Fibroblast of skin of back (primary cell): ENCODE measurements at places on chromosomes 4 and X.

DNA sequence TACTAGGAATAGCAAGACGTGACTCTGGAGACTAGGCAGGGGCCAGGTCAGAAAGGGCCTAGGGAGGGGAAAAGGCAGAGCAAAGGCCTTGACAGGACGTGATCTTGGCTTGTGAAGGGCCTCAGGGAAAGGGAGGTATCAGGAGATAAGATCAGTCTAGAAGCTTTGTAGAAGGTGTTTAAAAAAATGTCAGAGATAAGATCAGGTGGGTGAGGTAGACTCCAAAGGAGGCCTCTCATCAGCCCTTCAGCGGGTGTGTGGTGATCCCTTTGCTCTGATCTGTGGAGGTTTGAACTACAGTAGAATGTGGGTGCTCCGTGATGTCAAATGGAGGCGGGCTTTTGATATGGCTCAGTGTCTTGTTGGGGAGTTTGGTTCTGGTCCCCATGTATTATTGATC is 78.8 kb upstream of the PRPS1 start:
- no peak for DNase-seq

DNA sequence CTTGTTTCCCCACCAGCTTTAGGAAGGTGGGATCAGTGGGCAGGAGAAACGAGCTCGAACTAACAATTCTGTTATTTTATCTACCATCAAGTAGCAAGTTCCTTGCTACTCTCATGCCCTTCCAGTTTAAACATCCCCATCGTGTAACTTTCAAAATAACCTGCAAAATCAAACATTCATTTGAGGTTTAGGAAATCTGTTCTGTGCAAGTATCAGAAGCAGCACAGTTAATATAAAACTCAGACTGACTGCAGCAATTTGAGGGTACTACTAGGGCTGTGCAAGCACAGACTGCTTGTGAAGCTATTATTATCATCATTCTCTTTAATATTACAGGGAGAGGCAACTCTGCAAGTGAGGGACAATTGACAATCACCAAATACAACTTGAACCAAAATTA is 48.0 kb downstream of the CHST7 start:
- no peak for DNase-seq

GRCh38 chr4:31051565-31051964 is 331.4 kb downstream of the PCDH7 start:
- DNase-seq = peak; percentile 6

- DNase-seq = no peak
Observed at GRCh38 chr4:180363815-180364214, 1879.4 kb upstream of the TENM3 start.

DNA sequence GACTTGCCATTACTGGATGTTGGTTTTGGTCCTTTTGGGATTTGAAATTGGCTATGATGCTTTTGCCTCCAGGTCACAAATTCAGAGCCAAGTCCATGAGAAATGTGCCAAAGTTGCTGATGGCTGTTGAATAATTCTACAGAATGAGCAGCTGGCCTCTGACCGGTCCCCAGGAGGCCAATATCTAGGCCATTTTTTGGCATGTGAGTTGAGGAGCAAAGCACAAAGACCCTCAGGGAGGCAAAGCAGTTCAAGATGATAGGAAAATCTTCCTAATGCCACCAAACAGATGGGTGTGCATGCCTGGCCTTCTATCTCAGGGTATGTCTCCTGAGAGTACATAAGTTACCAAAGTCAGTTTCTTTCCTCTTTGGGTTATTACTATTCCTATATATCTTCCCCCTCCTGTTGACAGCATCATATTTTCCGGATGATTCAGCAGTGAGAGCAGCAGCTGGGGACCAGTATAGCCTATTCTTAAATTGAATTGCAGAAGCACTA is 44.4 kb downstream of the SEL1L3 start:
- DNase-seq = peak; percentile 70

GRCh38 chrX:65866773-65867172 is 173.1 kb downstream of the VSIG4 start:
- no peak for DNase-seq

DNA sequence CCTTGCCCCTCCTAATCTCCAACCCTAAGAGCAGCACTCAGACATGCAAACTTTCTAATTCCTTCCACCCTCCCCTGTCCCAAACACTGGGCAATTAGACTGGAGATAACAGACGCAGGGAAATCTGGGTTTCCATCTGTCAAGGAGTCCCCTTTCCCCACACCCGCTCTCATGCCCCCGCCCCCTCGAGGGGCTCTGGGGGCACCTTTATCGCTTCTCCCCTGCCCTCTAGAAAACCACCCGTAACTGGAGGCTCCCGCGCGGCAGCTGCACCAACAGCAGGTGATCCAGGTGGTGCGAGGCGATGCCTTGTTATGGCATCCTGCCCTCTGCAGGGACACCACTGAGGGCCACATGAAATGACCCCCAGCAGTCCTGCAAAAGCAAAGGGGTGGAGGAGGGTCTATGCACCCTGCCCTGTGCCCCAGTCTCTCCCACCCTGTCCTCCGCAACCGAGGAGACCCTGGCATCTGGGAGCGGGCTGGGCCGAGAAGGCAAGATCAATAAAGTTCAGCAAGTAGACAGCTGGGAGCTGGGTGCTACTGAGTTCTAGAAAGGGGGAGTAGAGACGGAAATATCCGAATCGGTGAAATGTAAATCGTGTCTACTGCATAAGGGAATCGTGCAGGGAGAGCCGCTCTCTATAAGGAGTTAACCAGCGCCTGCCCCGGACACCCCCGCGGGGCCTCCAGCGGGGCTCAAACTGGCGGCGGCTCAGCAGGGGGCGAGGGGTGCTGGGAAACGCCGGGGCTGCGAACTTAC is 1.6 kb downstream of the KCTD8 start:
- DNase-seq = no peak

GRCh38 chr4:109435635-109436034 is 2.0 kb downstream of the SEC24B start:
- DNase-seq = no peak

- peak; percentile 16 for DNase-seq
Observed at GRCh38 chr4:106201373-106201772, 114.6 kb downstream of the TBCK start.

GRCh38 chrX:109681475-109682081 is 51.5 kb downstream of the ACSL4 start:
- DNase-seq = no peak

GRCh38 chr4:140579278-140579677 is 10.5 kb upstream of the UCP1 start:
- no peak for DNase-seq

DNA sequence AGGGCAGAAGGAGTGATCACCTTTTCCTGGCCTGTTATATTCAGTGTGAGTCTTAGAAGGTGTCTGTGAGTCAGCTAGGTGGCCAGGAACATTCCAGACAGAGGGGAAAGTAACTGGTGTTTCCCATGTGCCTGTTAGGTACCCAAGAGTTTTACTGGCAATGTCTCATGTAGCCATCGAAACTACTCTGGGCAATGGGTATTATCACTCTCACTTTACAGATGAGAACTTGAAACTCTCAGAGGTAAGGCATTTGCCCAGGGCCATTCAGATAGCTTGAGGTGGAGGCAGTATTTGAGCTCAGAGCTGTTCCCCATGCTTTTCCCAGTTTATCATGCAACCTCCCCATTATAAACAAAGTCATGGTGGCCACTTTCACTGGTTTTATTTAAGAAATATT is 80.4 kb upstream of the NHS start:
- DNase-seq = no peak

DNA sequence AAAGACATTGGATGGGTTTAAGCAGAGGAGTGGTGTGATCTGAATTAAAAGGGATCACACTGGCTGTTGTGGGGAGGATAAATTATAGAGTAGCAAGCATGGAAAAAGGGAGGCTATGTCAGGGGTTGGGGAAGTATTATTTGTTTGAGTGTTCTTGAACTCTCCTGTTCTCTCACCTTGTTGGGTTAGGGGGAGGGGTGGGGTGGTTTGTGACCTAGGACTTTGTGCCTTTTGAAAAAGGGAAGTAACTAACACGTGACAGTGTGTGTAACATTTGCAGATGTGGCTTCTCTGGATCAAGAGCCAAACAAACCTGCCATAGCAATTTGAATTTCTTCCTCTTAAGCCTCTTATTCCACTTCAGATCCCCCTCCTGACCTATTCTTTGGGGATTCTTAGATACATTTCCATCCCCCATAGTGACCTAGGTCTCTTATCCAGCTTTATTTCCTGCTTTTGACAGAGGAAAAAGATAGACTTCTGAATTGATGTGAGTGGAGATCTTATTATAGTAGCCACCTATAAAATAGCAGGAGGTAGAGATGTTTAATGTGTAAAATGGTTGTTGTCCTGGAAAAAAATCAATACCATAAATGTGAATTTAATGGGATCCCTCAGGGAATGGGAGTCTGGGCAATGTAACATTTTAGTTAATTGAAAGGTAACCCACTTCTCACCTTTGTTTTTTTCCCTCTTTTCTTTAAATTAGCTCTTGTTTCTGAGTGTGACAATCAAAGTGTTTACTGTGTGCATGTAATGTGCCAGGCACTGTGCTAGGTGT is 120.4 kb downstream of the CT47B1 start:
- DNase-seq = no peak

DNA sequence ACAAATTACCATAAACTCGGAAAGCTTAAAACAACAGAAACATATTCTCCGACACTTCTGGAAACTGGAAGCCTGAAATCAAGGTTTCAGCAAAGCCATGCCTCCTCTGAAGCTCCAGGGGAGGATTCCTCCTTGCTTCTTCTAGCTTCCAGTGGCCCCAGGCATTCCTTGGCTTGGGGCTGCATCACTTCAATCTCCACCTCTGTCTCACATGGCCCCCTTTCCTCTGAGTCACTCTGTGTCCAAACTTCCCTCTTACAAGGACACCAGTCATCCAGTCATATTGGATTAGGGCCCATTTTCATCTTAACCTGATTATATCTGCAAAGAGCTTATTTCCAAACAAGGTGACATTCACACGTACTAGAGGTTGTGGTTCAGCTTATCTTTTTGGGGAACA is 17.3 kb downstream of the PARM1 start:
- no peak for DNase-seq

GRCh38 chrX:3403748-3404147 is 57.3 kb upstream of the MXRA5 start:
- peak; percentile 14 for DNase-seq

DNA sequence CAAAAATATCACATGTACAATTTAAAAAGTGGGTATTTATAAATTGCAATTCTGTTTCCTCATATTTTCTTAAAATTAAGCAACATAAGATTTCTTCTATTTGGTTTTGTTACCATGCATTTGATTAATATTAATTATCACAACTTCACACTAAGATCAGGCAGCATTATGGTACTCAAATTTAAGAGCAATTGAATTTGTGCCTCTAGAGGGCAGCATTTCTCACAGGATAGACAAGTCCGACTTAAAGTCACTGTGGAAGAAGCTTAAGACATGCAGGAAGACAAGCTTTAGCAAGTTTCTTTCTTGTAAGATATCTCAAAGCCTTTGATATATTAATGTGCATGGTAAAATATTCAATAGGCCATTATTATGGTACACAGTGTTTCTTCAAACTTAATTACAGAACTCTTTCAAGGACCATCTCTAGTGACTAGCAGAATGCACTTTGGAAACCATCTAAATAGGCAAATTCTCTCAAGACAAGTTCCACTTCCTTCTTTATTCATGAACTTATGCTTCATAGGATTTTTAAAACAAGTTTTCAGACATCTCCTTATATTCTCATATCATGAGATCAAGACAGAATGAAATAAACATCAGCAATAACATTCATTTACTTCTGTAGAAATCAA is 35.0 kb downstream of the FBXW7 start:
- DNase-seq = peak; percentile 80

GRCh38 chr4:123055943-123056342 is 133.5 kb upstream of the NUDT6 start:
- DNase-seq = peak; percentile 62

DNA sequence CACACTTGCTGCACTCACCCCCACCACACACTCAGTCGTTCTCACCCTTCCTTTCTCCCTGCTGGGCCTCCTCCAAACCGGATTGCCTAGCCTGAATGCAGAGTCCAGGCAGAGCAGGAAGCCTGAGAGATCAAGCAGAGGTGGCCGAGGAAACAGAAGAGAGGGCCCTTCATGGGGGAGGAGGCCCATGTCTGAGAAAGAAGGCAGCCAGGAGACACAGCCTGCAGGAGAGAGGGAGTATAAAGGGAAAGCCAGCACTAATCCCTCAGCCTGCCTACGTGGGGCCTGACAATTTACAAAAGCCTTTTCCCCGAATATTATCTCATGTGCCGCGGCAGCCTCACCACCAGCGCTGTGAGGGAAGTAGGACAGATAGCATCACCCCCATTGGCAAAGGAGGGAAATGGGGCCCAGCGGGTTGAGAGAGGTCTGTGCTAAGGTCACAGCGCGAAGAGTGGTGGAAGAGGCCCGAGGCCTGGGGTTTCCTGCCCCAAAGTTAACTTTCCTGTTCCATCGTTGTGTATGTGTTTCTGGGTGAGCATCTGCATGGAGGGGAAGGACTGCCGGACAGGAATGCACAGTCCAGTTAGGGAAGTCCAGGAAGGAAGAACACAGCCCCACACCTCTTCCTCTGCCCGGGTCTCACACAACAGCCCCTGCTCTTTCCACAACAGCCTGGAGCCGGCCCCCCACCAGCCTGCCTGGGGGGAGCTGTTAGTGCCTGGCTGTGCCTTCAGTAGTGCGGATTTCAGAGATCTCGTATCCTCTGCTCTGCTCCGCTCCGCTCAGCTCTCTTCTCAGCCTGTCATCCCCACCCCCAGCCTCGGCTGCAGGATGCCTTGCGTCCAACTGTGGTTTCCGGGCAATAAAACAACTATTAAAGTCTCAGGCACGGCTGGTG is 50.9 kb upstream of the BCOR start:
- DNase-seq = no peak

DNA sequence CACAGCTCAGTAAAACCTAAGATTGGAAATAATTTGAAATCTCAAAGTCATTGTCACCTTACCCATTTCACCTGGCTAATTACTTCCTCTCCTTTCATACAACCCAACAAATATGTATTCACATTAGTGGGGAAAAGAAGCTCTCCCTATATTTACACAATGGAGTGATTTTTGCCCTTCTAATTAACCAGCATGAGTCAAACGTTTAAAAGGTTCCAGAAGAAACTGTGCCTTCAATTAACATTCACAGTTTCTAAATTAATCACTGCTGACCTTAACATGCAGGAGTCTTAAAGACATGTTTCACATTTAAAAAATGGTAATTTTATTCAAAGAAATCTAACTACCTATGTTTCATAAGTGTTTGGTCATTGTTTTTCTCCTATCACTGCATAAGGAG is 254.6 kb downstream of the CBLL2 start:
- no peak for DNase-seq

GRCh38 chrX:10111364-10112148 is 45.2 kb upstream of the CLCN4 start:
- no peak for DNase-seq

- DNase-seq = no peak
Observed at GRCh38 chr4:17760626-17761025, 20.8 kb downstream of the FAM184B start.

DNA sequence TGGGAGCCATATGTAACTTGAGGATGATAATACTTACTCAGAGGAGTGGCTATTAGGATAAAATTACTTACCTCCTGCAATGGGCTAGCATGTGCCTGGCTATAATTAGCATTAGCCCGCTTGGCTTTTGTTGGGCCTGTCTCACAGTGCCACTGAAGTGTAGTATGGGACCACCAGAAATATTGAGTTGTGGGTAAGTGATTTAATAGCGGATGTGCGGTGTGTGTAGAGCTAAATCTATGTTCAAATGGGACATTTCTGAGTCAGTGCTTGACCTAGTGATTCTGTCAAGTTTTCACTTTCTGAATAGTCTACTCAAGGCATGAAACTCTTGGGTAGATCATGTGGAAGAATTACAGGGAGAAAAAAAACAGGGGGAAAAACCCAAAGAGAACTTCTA is 3.5 kb upstream of the CLNK start:
- no peak for DNase-seq

- DNase-seq = peak; percentile 70
Observed at GRCh38 chr4:8594097-8595038, 1.8 kb downstream of the CPZ start.

GRCh38 chr4:121764702-121765367 is at the start of gene SMIM43:
Gene SMIM43, minus strand, starts transcription at chr4:121765164. Its CDS starts 59 bp downstream, at chr4:121765105.
- DNase-seq = peak; percentile 11
